ENCODE measurements at places on chromosomes 4 and X.

DNA sequence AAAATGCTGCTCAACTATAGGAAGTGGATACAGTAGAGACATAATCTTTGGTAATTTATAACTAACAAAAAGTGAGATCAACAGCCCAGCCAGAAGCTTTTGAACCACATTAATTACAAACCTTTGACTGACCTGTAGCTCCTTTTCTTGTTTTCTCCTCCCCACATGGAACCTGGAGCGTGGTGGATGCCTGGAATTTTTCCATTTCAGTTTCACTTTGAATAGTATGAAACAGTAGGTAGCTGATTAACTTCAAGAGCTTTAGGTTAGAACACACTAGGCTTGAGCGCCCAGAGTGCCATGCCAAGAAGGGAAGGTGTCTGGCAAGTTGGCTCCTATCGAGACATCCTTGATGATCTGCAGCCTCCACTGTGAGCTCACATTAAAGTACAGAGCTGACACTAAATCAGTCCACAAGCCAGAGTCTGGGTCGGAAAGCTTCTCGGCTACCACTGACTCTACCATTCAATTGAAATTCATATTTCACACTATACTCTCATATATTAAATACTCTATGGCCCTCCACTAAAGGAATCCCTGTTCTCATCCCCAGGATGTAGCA is 143.4 kb downstream of the GLRA2 start:
- no peak for DNase-seq
- H3K36me3 ChIP-seq, result no peaks in the 10 kb centered on the region
- H3K27me3 ChIP-seq, result no peaks in the 10 kb centered on the region
- no peak overlapping the region for H3K27ac ChIP-seq
- no peaks in the 10 kb centered on the region for H3K4me1 ChIP-seq

DNA sequence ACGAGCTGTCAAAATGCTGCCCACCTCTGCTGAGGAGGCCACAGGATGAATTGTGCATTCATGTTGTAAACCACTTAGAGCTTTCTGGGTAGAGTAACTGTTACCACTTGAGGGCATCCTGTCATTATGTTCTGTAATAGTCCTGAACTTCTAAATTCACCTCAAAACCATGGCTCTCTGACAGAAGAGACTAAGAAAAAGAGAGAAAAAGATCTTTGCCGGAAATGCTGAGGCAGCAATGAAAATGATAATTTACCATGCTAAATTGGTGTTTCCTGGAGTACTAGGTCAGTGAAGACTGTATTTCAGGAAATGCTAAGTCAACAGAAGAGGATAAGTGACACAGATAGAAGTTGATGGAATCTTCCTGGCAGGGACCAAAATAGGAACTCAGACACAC is 942.3 kb upstream of the SLIT2 start:
- no peak overlapping the region for H3K4me3 ChIP-seq
- no peaks in the 10 kb centered on the region for H3K4me1 ChIP-seq
- no peaks in the 10 kb centered on the region for H3K36me3 ChIP-seq
- DNase-seq, result no peak
- H3K27ac ChIP-seq, result no peak overlapping the region

GRCh38 chr4:31089815-31090214 is 369.6 kb downstream of the PCDH7 start:
- no peaks in the 10 kb centered on the region for H3K27me3 ChIP-seq
- no peaks in the 10 kb centered on the region for H3K36me3 ChIP-seq
- H3K27ac ChIP-seq, result peak overlapping the region; percentile 83
- H3K4me1 ChIP-seq, result peaks cover 11% of the 10 kb centered on the region
- no peak for DNase-seq

DNA sequence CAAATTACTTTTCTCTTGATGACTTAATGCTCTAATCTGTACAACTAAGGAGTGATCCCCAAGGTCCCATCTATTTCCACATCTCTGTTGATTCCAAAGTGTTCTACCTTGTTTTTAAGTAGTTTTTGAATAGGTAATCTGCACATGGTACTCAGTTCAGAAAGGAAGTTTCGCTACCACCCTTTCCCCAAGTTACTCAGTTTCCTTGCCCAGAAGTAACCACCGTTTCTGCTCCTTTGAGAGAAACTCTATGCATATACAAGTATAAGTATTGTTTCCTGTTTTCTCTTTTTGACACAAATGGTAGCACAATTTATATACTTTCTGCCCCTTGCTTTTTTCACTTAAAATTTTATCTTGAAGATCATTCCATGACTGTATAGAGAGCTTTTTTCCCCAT is 18.1 kb downstream of the TMEM154 start:
- no peak overlapping the region for H3K27ac ChIP-seq
- no peaks in the 10 kb centered on the region for H3K27me3 ChIP-seq
- H3K4me1 ChIP-seq, result no peaks in the 10 kb centered on the region
- H3K4me3 ChIP-seq, result no peak overlapping the region

DNA sequence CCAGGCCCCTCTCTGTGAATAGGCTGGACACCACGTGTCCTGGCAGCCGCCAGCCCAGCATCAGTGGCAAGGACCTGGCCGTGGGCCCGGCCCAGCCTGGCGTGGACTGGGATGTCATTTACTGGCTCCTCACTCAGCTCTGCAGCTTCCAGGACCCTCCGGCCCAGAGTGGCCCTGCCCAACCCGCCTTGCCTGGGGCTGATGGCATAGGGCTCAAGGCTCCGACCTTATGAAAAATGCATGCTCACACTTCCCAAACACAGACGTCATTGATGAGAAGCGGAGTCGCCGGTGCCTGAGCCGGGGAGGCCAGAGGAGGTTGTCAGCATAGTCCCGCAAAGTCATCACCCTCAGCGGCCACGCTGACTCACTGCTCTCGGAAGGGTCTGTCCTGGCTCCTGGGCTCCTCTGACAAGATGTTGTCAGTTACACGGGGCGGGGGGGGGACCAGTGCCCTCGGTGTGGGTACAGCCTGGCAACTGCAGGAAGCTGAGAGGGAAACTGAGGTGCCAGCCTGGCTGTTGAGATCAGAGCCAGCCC is 14.3 kb downstream of the CFAP99 start:
- no peaks in the 10 kb centered on the region for H3K4me1 ChIP-seq
- no peak for DNase-seq
- no peaks in the 10 kb centered on the region for H3K27me3 ChIP-seq
- no peak overlapping the region for H3K27ac ChIP-seq
- H3K36me3 ChIP-seq, result no peaks in the 10 kb centered on the region
- no peak overlapping the region for H3K4me3 ChIP-seq

DNA sequence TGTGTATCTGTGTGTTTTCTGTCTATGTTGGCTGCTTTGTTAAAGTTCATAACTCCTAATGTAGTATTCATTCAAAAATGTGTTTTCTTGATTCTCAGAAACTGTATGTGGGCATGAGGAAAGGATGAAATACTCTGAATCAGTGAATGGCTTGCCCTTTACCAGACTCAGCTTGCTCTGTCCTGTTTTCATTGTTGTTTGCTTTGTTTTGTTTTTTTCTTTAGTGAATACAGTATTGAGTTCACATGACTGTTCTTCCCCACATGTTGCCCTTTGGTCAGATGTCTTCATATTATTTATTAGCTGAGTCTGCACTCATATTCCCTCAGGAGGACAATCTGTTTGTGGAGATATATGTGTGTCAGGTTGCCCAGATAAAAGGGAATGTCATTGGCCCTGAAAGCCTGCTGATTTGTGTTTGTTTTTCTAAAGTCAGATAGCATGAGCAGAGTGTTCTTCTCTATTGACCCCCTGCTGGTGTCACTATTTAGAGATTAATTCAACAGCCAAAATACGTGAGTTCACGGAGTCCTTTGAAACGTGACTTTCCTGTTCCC is 1184.4 kb downstream of the RPA4 start:
- no peak for DNase-seq
- no peak overlapping the region for H3K27ac ChIP-seq
- H3K27me3 ChIP-seq, result no peaks in the 10 kb centered on the region
- no peak overlapping the region for H3K4me3 ChIP-seq
- peaks cover 2% of the 10 kb centered on the region for H3K4me1 ChIP-seq

- no peak for DNase-seq
- H3K27ac ChIP-seq, result no peak overlapping the region
- H3K4me3 ChIP-seq, result no peak overlapping the region
- H3K27me3 ChIP-seq, result no peaks in the 10 kb centered on the region
- H3K4me1 ChIP-seq, result no peaks in the 10 kb centered on the region
These were observed 12.5 kb upstream of the MAB21L2 start for GRCh38 chr4:150569384-150569987.

DNA sequence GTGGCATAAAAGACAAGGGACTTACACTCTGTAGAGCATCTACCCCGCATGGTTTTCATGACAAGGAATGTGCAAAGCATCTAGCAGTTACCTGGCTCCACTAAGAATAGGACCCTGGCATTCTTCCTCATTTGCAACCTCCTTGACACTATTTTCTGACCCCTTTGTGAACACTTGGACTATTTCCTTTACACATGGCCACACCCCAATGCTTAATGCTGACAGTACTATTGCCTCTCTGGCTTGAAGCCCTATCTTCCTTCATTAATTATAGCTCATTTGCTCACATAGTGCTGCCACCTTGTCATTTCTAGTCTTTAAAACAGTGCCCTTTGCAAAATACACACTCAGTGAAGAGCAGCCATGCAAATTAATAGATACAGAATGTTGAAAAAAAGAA is 226.3 kb upstream of the VCX3A start:
- H3K36me3 ChIP-seq, result no peaks in the 10 kb centered on the region
- H3K4me1 ChIP-seq, result no peaks in the 10 kb centered on the region
- no peak overlapping the region for H3K27ac ChIP-seq
- no peak overlapping the region for H3K4me3 ChIP-seq
- no peak for DNase-seq
- H3K27me3 ChIP-seq, result no peaks in the 10 kb centered on the region

GRCh38 chrX:123336666-123337065 is 152.6 kb downstream of the GRIA3 start:
- H3K27me3 ChIP-seq, result no peaks in the 10 kb centered on the region
- no peaks in the 10 kb centered on the region for H3K4me1 ChIP-seq
- no peaks in the 10 kb centered on the region for H3K36me3 ChIP-seq
- no peak overlapping the region for H3K27ac ChIP-seq

GRCh38 chr4:152937336-152938236 is 1.5 kb downstream of the FHDC1 start:
- DNase-seq, result no peak
- peak overlapping the region; percentile 88 for H3K4me3 ChIP-seq
- no peak overlapping the region for H3K27ac ChIP-seq
- H3K27me3 ChIP-seq, result peaks cover 4% of the 10 kb centered on the region

DNA sequence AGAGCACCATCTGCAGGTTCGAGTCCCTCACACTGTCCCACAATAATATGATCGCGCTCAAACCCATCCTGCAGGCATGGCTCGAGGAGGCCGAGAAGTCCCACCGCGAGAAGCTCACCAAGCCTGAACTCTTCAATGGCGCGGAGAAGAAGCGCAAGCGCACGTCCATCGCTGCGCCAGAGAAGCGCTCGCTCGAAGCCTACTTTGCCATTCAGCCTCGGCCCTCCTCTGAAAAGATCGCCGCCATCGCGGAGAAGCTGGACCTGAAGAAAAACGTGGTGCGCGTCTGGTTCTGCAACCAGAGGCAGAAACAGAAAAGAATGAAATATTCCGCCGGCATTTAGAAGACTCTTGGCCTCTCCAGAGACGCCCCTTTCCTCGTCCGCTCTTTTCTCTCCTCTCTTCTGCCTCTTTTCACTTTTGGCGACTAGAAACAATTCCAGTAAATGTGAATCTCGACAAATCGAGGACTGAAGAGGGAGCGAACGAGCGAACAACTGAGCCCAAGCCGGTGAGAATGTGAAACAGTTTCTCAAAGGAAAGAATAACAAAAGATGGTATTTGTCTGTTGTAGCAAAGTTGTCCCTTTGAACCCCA is 1.9 kb downstream of the POU4F2 start:
- H3K4me3 ChIP-seq, result no peak overlapping the region
- peaks cover 6% of the 10 kb centered on the region for H3K4me1 ChIP-seq
- no peak for DNase-seq
- H3K27ac ChIP-seq, result no peak overlapping the region
- H3K36me3 ChIP-seq, result no peaks in the 10 kb centered on the region

GRCh38 chr4:119506806-119507205 is 121.8 kb downstream of the PDE5A start:
- H3K27me3 ChIP-seq, result no peaks in the 10 kb centered on the region
- peaks cover 25% of the 10 kb centered on the region for H3K36me3 ChIP-seq
- peaks cover 8% of the 10 kb centered on the region for H3K4me1 ChIP-seq

DNA sequence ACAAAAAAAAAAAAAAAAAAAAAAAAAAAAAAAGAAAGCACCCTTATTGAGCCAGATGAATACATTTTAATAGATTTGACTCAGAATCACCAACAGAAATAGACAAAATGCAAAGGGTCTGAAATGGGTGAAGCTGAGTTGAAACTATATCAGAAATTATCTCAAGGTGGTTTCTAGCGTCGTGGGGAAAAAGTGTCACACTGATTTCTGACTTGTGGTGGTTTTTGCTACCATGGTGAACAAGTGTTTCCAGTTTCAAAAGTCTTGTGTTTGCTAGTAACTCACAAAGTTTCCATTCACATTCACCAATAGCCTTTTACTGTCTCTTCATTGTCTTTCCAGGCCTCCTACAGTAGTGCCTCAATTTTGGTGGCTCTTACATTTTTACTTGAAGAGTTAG is 135.5 kb downstream of the ARHGAP24 start:
- H3K27ac ChIP-seq, result no peak overlapping the region
- no peak overlapping the region for H3K4me3 ChIP-seq
- H3K4me1 ChIP-seq, result no peaks in the 10 kb centered on the region
- H3K36me3 ChIP-seq, result no peaks in the 10 kb centered on the region
- no peaks in the 10 kb centered on the region for H3K27me3 ChIP-seq

DNA sequence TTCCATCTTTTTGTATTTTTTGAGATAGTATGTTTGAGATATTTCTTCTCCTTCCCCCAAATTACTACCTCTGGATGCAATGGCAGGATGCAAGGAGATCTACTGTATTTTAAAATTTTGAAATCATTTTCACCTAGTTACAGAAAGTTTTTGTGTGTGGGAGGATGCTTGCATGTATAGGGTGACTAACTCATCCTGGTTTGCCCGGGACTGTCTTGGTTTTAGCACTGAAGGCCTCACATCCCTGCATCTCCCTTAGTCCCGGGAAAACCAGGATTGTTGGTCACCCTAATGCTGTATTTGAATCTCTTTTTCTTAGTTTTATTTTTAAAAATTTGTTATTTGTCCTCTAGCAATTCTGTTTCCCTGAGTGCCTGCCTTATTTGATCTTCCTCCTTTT is 12.1 kb downstream of the SUPT20HL2 start:
- no peak overlapping the region for H3K27ac ChIP-seq
- no peaks in the 10 kb centered on the region for H3K4me1 ChIP-seq
- DNase-seq, result no peak
- H3K27me3 ChIP-seq, result no peaks in the 10 kb centered on the region

- H3K27ac ChIP-seq, result peak overlapping the region; percentile 70
- H3K36me3 ChIP-seq, result no peaks in the 10 kb centered on the region
- H3K4me1 ChIP-seq, result peaks cover 28% of the 10 kb centered on the region
- H3K4me3 ChIP-seq, result no peak overlapping the region
- DNase-seq, result no peak
These were observed 27.9 kb downstream of the PROM1 start for GRCh38 chr4:16055873-16056272.

- no peak for DNase-seq
- peaks cover 39% of the 10 kb centered on the region for H3K36me3 ChIP-seq
- H3K4me1 ChIP-seq, result peaks cover 3% of the 10 kb centered on the region
- no peak overlapping the region for H3K4me3 ChIP-seq
- no peaks in the 10 kb centered on the region for H3K27me3 ChIP-seq
- H3K27ac ChIP-seq, result no peak overlapping the region
These were observed 237.9 kb downstream of the ARHGAP10 start for GRCh38 chr4:147969573-147970385.

GRCh38 chr4:25330905-25331808 is 18.6 kb downstream of the ZCCHC4 start:
- DNase-seq, result no peak
- peaks cover 4% of the 10 kb centered on the region for H3K36me3 ChIP-seq
- peak overlapping the region; percentile 49 for H3K4me3 ChIP-seq
- H3K4me1 ChIP-seq, result no peaks in the 10 kb centered on the region
- no peaks in the 10 kb centered on the region for H3K27me3 ChIP-seq

- no peaks in the 10 kb centered on the region for H3K27me3 ChIP-seq
- no peak overlapping the region for H3K27ac ChIP-seq
- H3K4me3 ChIP-seq, result no peak overlapping the region
- no peaks in the 10 kb centered on the region for H3K36me3 ChIP-seq
These were observed 37.3 kb downstream of the NUDT11 start for GRCh38 chrX:51459125-51459524.

All from ascending aorta (tissue), 2 donors.